Thymus (tissue), 14 donors: ENCODE measurements at places on chromosomes 3 and 15. TPM values are rescaled to one million over a fixed set of nuclear protein-coding genes. Genes with fewer than 3 reads are reported as not detected.

DNA sequence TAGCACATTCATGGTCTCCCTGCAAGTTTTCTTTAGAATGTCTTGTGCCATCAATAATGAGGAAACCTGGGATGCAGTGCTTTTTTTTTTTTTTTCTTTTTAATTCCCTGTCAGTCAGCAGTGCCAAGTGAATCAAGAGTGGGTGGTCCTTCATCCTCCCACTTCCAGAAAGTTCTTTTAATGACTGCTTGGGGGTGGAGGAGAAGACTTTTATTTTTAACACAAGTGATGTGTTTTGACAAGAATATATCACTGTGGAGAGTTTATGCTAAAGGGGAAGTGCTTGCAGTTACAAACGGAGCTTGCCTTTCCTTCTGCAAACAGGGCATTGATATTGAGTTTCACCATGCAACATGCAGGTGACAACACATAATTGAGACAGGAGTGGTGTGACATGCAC lies 69.7 kb downstream of the CACNA2D3 start:
- no peak overlapping the region for H3K27ac ChIP-seq
- H3K4me3 ChIP-seq: no peak overlapping the region
- H3K27me3 ChIP-seq: no peaks in the 10 kb centered on the region
- no peaks in the 10 kb centered on the region for H3K4me1 ChIP-seq
- DNase-seq: no peak

GRCh38 chr3:178277605-178278004 lies 258.6 kb upstream of the KCNMB2 start:
- H3K27ac ChIP-seq: no peak overlapping the region
- H3K4me1 ChIP-seq: no peaks in the 10 kb centered on the region
- H3K36me3 ChIP-seq: no peaks in the 10 kb centered on the region
- no peak for DNase-seq
- H3K4me3 ChIP-seq: no peak overlapping the region
- H3K27me3 ChIP-seq: no peaks in the 10 kb centered on the region

DNA sequence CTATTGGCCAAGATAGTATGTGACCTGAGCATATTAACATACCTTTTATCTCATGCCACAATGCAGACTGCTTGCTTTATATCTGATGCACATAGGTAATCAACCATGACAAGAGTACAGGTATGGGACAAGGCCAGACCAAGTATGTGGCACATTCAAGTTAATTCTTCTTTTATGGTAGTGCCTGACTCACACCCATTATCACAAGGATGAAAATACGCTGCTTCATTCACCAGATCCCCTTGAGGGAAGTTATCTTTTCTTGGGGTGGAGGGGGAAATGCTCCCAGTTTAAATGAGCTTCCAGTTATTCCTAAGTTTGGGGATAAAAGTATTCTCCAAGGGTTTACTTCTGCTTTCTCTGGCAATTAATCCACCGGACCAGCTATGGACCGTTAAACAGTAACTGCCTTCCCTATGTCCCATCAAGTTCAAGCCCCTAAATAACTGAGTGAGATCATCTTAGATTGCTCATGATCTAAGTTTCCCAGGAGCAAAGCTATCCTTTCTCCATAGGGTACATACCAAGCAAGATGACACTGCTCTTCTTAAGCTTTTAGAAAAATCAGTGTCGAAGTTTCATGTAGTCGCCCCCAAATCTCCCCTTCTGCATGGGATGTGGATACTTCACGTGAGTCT lies 1.9 kb downstream of the COL8A1 start:
- H3K27ac ChIP-seq: no peak overlapping the region
- no peak for DNase-seq
- H3K36me3 ChIP-seq: no peaks in the 10 kb centered on the region
- no peak overlapping the region for H3K4me3 ChIP-seq
- peaks cover 2% of the 10 kb centered on the region for H3K4me1 ChIP-seq
- H3K27me3 ChIP-seq: peaks cover 13% of the 10 kb centered on the region

DNA sequence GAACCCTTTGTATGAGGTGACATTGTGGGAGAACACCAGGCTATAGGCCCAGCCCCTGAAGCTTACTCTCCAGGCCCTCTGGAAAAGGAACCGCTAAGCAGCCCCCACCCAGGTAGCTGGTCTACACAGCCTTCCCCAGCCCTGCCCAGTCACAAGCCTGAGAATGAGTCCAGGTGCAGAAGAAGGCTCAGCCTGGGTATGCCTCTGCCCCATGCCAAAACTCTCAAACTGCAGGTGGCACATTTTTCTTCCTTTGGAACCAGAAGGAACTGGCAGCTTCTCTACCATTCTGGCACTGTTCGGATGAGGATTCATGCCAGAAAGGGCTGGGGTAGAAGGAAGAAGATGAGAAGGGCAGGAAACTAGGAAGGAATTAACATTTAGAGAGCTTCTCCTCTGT lies 23.7 kb upstream of the TBC1D21 start:
- no peaks in the 10 kb centered on the region for H3K27me3 ChIP-seq
- H3K36me3 ChIP-seq: no peaks in the 10 kb centered on the region
- no peak for DNase-seq
- H3K4me1 ChIP-seq: no peaks in the 10 kb centered on the region

DNA sequence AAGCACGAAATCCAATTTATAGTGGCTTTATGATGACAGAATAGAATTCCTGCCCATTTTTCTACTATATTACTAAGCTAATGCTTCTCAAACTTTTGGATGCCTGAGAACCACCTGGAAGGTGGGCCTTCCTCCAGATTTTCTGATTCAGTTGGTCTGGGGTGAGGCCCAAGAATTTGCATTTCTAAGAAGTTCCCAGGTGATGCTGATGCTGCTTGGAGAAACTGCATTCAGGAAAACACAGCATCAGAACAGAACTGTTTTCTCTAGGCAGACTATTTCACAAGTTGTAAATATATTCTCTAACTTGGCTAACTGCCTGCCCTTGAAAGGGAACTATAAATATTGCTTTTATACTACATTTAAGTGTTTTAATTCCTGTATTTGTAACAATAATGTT lies 644.9 kb upstream of the DPPA4 start:
- H3K36me3 ChIP-seq: no peaks in the 10 kb centered on the region
- no peak overlapping the region for H3K27ac ChIP-seq
- no peaks in the 10 kb centered on the region for H3K27me3 ChIP-seq
- no peak for DNase-seq
- H3K4me3 ChIP-seq: no peak overlapping the region
- H3K4me1 ChIP-seq: no peaks in the 10 kb centered on the region

DNA sequence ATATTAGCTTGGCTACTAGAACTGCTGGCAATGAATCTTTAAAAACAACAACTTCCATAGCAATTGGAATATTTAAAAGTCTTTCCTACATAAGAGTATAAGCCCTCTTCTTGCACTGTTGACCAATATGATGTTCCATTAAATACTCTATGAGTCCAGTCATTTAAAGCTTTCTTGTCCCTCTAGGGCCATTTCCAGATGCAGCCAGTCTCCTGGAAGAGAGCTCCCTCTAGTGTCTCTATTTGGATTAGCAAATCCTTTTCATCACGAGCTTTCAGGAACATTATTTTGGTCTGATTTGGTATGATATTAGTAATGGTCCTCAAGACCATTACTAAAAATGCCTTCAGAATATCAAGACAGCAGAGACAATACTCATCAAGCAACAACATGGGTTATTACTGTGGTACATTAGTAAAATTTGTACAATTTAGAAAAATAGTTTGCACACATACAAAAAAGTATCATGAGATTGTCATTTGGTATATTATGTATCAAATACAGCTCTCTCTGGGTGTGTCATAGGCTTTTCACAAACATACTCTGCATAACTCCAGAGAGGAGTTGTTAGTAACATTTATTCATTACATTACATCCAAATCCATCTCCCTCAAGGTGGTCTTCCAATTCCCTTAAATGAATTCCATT lies 101.3 kb downstream of the DPH6 start:
- H3K4me3 ChIP-seq: no peak overlapping the region
- no peaks in the 10 kb centered on the region for H3K36me3 ChIP-seq
- no peak for DNase-seq
- no peaks in the 10 kb centered on the region for H3K27me3 ChIP-seq
- no peaks in the 10 kb centered on the region for H3K4me1 ChIP-seq

DNA sequence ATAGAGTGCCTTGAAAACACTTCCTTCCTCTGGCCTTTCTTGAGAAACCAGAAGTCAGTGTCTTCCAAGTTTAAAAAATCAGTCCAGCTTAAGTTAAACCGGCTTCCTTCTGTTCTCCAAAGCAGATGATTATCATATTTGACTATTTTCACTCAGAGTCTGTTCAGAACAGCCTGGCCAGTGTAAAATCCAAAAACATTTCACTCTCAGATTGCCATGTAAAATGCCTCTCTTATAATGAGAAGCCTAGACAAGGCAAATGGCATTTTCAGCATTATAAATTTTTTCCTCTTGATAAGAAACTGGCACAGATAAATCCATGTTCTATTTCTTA lies 193.5 kb downstream of the TNIK start:
- H3K4me1 ChIP-seq: peaks cover 8% of the 10 kb centered on the region
- no peaks in the 10 kb centered on the region for H3K27me3 ChIP-seq
- H3K4me3 ChIP-seq: no peak overlapping the region
- no peak for DNase-seq
- no peaks in the 10 kb centered on the region for H3K36me3 ChIP-seq

DNA sequence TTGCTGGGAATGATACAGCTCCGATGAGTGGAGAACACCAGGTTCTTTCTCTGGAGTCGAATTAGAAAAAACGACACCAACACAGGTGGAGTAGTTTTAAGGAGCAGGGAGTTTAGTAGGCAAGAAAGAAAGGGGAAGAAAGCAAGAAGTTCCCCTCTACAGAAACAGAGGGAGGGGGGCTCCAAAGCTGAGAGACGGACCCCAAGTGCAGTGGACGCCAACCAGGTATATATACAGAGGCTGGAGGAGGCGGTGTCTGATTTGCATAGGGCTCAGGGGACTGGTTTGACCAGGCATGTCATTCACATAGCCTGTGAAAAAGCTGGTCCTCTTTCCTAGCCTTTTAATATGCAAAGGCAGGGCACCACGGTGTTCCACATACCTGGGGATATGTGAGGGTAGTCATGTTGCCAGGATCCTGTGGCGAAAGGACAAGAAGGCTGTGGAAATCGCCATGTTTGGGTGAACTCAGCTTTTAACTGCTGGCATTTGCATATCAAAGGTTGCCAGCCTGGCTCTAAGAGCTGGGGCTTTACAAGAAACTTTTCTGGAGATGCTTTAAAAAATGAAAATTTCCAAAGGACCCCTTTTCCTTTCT lies 887.4 kb upstream of the EPHA6 start:
- no peaks in the 10 kb centered on the region for H3K36me3 ChIP-seq
- H3K27me3 ChIP-seq: no peaks in the 10 kb centered on the region
- H3K4me3 ChIP-seq: no peak overlapping the region
- no peak overlapping the region for H3K27ac ChIP-seq
- no peak for DNase-seq

GRCh38 chr15:101127506-101128076 lies 124.3 kb downstream of the CHSY1 start:
- H3K27me3 ChIP-seq: no peaks in the 10 kb centered on the region
- H3K4me1 ChIP-seq: peaks cover 31% of the 10 kb centered on the region
- DNase-seq: peak; percentile 35
- H3K36me3 ChIP-seq: no peaks in the 10 kb centered on the region
- H3K27ac ChIP-seq: peak overlapping the region; percentile 88
- no peak overlapping the region for H3K4me3 ChIP-seq

DNA sequence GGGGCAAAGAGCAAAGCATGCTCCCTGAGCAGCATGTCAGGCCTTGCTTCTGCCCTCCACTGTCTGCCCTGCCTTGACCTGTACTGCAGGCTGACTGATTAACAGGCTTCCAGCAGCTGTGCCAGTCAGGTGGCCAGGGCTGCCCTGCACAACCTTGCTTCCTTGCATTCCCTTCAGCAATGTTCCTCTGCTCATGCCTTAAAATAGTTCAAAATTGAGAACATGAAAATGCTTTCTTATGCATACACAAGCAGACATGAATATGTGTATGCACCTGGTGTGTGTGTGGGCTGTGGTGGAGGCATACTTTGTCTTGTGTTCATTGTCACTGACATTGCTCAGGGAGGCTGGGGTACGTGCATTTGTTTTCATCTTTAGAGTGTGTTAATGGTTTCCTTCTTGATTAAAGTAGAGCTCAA lies 1.2 kb upstream of the SLC22A13 start:
- no peaks in the 10 kb centered on the region for H3K27me3 ChIP-seq
- H3K36me3 ChIP-seq: no peaks in the 10 kb centered on the region
- H3K27ac ChIP-seq: peak overlapping the region; percentile 87
- peaks cover 53% of the 10 kb centered on the region for H3K4me1 ChIP-seq

GRCh38 chr15:57026016-57026592 lies 107.7 kb downstream of the TCF12 start:
- no peak overlapping the region for H3K4me3 ChIP-seq
- peaks cover 5% of the 10 kb centered on the region for H3K4me1 ChIP-seq
- H3K27me3 ChIP-seq: no peaks in the 10 kb centered on the region
- peaks cover 13% of the 10 kb centered on the region for H3K36me3 ChIP-seq
- no peak overlapping the region for H3K27ac ChIP-seq

DNA sequence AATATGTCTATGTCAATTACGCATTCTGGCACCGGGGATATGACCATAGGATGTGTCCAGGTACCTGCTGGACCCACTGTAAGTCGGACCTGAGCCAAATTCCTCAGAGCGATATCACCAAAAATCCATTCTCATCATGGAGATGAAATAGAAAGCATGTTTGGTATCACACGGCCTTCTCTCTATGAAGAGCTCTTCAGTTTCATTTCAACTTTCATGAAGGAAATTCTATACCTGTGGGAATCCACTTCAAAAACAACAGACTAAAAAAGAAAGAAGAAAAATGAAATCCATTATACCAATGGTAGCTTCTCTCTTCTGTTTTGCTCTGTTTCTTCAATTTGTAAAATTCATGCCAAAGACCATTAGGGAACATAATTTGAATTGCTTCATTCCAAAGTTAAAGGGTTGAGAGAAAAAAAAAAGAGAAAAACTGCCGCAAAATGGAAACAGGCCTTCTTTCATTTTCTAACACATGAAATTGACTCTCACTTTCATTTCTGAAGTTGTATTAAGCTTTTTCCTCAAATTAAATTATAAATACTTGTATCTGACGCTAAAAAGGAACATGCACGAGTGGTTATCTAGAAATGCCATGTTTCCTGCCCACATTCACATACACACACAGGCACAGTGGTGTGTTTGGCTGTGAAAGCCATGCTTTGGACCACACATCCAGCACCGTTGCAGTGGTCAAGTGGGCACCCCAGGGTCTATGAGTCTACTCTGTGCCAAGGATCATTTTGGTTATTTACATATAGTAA lies 46.9 kb upstream of the DIPK2A start:
- no peak for DNase-seq
- H3K4me3 ChIP-seq: no peak overlapping the region
- H3K36me3 ChIP-seq: no peaks in the 10 kb centered on the region
- H3K27me3 ChIP-seq: no peaks in the 10 kb centered on the region
- no peaks in the 10 kb centered on the region for H3K4me1 ChIP-seq

The CSPG5 gene
- total RNA-seq: 0.09 TPM

The RPLP1 gene
- total RNA-seq: 883 TPM

The METTL6 gene
- total RNA-seq: 27.0 TPM

The KLF15 gene
- 0.28 TPM for total RNA-seq

The GCHFR gene
- 57.0 TPM for total RNA-seq

The IMPG2 gene
- 0.52 TPM for total RNA-seq

The IQCH gene
- total RNA-seq: 1.8 TPM

The RPS27L gene
- 124 TPM for total RNA-seq
